ENCODE measurements at places on chromosomes 2 and 18.

DNA sequence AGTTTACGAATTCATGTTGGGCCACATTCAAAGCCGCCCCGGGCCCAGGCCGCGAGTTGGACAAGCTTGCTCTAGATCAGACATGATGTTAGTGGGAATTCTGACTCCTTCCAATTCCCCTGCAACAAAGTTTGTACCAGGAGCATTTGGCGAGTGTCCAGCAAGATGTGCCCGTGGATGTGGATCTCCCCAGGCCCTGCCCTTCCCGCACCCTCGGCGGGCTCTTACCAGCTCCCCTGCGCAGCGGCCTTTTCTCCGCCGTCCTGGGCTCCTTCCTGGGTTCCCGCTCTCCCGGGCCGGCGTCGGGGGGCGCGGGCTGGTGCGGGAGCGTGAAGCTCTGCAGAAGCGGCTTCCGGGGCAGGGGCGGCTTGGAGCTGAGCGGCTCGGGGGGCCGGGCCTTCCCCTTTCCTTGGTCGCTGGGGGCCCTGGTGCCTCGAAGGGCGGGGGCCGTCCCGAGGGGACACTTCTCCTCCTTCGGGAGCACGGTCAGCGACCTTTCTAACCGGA is 90.8 kb upstream of the MGAT4A start:
- DNase-seq = no peak

GRCh38 chr2:634636-635388 is 42.4 kb downstream of the TMEM18 start:
- no peak for DNase-seq

GRCh38 chr2:111238296-111238695 is 117.6 kb downstream of the BCL2L11 start:
- DNase-seq = no peak

GRCh38 chr2:182610231-182610630 is 105.8 kb upstream of the DNAJC10 start:
- DNase-seq = no peak

DNA sequence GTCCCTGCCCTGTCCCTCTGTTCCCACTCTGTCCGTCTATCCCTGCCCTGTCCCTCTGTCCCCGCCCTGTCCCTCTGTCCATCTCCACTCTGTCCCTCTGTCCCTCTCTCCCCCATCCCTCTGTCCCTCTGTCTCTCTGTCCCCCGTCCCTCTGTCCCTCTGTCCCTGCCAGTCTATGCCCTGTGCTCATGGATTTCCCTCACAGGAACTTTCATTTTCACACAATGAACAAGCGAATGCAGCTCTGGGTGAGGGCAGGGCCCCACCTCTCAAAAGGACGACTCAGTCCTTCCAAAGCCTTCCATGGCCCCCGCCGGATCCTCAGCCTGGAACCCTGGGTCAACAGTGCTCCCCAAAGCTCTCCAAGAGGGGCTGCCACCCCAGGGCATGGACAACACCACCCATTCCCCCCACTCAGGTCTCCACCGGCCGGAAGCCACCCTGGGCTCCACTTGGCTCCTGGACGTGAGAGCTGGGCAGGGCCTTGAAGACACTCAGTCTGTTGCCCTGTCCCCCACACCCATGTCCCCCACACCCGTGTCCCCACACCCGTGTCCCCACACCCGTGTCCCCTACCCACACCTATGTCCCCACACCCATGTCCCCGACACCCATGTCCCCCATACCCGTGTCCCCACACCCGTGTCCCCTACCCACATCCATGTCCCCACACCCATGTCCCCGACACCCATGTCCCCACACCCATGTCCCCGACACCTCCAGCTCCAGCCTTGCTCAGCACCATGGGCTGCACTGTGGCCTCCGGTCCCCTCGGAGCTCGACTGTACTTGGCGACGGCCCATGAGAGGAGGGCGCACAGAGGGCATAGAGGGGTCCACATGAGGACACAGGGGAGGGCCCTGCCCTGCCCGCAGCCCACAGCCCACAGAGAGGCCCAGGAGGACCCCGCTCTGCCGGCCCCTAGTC is 156.0 kb downstream of the PXDN start:
- DNase-seq = no peak

DNA sequence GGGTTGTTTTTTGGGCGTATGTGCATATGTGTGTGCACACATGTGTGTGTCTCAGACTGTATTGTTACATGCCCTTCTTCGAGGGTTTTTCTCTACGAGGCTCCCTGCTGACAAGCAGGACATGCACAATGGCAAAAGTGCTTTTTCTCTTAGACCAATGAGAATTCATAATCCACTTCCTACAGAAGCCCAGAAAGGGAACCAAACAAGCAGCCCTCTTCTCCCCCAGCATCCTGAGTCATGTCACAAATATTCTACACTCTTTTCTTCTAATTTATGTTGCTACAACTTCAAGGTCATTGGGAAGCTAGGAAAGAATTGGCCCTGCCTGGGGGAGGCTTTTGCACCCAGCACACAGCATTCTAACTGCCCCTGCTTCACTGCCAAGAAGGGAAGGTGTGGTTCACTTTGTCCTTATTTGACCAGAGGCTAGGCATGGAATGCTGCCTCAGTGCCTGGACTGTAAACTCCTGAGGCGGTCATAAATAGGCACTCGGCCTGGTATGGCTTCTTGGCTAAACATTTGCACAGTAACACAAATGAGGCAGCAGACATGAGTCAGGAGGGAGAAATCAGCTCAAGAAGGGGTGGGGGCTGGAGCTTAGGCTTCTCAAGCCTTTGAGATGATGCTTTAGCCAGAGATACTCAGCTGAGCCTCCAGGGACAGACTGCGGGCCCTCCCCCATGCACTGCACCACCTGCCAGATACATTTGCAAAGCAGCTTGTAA is 92.7 kb upstream of the KLF7 start:
- no peak for DNase-seq

DNA sequence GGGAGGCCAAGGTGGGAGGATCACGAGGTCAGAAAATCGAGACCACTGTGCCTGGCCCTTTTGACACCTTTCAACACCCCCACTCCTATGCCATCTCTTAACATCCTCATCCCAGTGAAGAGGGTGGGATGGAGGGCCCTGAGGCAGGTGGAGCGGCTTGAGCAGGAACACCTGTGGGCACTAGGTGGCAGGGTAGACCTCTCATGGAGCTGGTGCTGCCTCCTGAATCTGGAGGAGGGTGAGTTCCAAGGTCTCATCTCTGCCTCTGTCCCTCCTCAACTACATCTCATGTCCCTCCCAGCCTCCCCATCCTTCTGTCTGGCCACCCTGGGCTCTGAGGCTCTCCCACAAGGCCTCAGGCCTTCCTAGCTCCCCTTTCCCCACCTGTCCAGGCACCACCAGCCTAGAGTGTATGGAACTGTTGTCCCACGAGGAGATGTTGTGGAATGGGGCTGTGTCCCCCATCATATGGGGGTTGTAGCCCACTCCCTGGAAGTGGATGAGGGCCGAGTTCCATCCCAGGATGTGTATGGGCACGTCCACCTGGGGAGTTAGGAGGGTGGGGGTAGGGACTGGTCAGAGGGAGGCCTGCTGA is 17.0 kb upstream of the CRYBA2 start:
- peak; percentile 23 for DNase-seq

- no peak for DNase-seq
These were observed 1.3 kb downstream of the TMEM37 start for GRCh38 chr2:119432851-119433522.

GRCh38 chr2:129777146-129777545 is 202.3 kb upstream of the RAB6C start:
- DNase-seq = no peak

DNA sequence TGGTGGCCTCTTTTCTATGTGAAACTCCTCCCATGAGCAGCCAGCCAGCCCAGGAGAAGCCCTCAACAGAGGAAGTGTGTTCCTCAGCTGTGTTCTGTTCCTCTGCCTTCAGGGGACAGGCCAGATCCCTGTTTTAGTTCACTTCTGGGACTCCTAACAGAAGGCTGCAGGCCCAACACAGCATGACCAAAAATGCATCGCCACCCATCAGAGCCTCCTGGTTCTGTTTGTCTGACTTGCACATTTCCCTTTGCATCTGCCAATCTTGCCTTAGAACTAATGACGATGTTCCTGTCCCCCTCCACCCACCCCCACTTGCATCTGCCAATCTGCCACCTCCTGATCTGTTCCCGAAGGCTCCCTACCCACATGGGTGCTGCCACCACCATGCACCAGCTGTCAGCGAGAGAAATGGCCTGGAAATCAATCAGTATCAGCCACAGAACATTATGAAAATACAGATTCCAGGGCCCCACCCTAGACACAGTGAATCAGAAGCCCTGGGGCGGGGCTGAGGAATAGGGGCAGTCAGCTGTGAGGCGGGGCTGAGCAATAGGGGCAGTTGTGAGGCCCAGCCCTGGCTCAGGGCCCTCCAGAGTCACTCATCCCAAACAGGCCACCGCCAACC is 51.0 kb downstream of the FAM168B start:
- DNase-seq = no peak

DNA sequence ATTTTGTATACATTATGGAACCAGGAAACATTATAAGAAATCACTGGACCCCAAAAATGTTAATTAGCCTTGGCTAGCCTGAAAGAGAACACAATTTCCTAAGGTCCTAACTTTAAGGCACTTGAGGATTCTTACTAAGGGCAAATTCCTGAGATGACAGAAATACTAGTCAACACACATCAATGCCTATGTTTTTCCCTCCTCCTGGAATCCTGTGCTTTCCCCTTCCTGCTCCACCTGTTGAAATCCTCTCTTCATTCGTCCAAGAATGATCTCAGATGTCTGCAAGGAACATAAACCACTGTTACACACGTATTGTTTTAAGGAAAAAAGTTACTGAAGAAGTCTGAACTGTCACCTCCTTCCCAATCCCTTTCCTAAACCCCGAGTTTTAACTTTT is 21.2 kb upstream of the DARS1 start:
- DNase-seq = no peak

DNA sequence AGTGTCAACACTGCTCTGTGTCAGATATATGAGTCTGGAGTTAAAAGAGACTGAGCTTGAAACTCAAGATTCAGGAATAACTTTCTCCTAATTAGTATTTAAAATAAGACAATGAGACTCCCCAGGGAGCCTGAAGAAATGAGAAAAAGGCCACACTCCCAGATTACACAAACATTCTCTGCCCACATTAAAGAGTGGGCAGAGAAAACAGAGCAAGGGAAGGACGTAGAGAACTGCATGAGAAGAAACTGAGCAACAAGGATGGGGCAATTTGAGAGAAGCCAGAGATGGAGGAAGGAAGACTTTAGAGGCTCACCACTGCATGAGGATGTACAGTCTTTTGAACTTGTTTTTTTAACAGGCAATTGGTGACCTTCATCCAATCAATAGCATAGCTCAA is 438.2 kb downstream of the TDRD15 start:
- no peak for DNase-seq

- no peak for DNase-seq
These were observed 257.7 kb downstream of the PRKCE start for GRCh38 chr2:45909171-45909565.

DNA sequence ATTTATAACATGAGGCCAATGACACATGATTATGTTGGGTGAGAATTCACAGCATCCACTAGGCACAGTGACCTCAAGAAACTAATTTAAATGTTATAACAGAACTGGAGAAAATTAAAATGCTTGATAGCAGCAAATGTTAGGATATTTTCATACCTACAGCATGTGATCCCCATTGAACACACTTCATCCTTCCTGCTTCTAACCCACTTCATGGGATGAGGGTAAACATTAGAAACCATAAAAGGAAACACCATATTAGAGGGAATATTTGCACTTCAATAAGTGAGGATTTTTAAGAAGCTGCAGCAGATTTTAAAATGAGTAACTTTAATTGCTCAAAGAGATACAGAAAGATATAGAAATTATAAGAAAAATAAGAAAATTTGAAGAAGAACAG is 117.1 kb downstream of the FSHR start:
- DNase-seq = no peak

DNA sequence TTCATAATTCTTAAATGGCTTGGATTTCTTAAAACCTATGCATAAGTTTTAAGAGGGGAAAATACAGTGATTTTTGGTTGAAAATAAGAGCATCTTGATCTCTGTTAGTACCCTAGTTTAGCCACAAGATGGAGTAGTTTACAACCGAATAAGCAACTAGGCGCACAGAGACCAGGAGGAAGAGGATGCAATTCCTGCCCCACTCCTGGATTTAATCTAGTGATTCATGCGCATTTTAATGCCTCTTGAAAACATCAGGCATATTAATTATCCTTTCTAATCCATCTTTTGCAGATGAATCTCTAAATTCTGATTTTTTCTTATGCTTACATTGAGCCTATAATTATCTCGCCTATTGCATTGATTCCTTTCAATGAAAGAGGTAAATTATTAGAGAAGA is 76.7 kb downstream of the MRPS9 start:
- no peak for DNase-seq

DNA sequence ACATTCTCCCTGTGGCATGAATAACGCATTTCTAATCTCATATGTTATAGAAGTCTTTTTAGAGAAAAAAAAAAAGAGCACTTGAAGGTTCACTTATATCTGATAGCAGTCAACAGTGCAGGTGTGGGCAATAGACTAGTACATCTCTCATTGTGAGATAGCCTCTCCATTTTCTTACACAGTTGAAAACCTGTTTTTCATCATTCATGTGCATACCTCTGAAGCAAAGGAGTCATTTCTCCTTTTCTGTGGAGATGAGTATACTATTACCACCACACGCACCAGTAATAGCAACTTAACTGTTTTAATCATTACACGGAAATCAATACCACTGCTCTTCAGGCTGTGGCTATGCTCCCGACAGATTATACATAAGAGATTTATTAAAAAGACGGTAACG is 1653.3 kb upstream of the TMEFF2 start:
- DNase-seq = no peak

GRCh38 chr2:33210626-33211025 is 263.9 kb downstream of the LTBP1 start:
- no peak for DNase-seq

- DNase-seq = no peak
These were observed 30.4 kb upstream of the C2orf66 start for GRCh38 chr2:196839574-196839973.

- DNase-seq = no peak
These were observed 82.8 kb downstream of the NRP2 start for GRCh38 chr2:205765151-205765550.

GRCh38 chr2:216792222-216793021 is 67.4 kb downstream of the TNP1 start:
- DNase-seq = no peak

- DNase-seq = no peak
These were observed 436.9 kb downstream of the ZNF516 start for GRCh38 chr18:76058146-76058545.

GRCh38 chr2:205957452-205958154 is 128.4 kb downstream of the INO80D start:
- DNase-seq = no peak

- no peak for DNase-seq
These were observed 23.5 kb downstream of the TNS1 start for GRCh38 chr2:217979151-217979811.

GRCh38 chr18:75204732-75205513 is 4.0 kb downstream of the PTGR3 start:
- no peak for DNase-seq

DNA sequence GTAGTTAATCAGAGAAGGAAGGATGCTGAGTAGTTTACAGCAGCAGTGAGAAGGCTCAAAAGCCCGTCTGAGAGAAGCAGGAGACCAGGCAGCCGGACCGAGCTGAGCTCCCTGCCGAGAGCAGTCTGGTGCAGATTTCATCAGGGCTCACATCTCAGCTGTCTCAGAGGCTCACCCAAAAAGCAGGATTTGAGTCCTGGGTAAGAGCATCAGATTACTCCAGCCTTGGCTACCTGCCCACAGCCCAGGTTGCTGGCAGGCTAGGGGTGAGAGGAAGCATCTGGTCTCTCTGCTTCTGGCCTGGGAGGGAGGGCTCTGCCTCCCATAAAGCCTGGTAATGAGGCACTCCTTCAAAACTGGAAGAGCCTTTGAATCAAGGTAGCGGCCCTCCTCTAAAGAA is 140.5 kb downstream of the ST6GAL2 start:
- no peak for DNase-seq
